ENCODE measurements at places on chromosomes 6 and 20.

GRCh38 chr6:47309291-47310130 is at the start of gene TNFRSF21:
Gene TNFRSF21 (minus strand): TSS chr6:47309905. CDS start chr6:47309511, 394 bp downstream.
- DNase-seq = peak; percentile 99

DNA sequence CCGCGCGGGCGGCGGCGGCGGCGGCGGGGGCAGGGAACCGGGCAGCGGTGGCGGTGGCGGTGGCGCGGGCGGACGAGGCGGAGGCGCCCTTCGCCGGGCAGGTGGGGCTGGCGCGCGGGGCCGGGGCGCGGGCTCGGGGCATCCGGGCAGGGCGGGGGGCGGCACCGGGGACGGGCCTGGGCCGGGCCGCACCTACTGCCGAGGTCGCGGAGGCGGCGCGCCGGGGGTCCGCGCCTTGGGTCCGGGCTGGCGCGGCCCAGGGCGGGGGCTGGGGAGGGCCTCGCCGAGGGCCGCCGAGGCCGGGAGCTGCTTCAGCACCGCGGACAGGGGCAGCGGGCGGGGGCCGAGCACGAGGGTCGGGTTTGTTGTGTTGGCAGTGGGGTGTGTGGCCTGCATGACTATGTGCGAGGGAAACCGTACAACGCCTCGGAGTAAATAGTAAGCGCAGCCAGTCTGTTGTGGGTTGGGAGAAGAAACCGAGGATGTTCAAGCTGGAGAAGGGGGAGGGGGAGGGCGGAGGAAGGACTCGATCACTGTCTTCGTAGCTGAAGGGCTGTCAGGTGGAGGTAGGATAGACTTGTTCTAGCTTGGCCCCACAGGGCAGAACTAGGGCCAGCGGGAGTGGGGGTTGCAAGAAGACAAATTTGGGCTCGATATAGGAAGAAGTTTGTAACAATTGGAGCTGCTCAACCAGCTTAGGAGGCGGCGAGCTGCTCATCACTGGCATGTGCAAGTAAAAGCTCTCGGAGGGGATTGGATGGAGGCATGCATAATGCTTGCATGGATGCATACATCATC is 593 bp downstream of the MMP24 start:
- peak; percentile 93 for DNase-seq

GRCh38 chr6:163419413-163420288 is 5.1 kb downstream of the QKI start:
- no peak for DNase-seq

DNA sequence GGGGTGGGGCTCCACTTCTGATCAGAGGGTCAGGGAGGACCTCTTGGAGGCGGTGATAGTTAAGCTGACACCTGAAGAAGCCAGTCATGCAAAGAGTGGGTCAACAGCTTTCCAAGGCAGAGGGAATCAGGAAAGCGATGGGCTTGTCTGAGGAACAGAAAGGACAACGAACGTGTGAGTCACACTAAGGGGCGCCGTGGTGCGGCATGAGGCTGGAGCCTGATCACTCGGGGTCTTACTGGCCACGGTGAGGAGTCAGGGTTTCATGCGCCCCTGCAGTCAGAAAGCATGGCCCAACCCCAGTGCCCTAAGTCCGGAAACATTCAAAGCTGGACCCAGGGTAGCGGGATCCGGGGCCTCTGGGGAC is 50.6 kb upstream of the SLC32A1 start:
- peak; percentile 27 for DNase-seq

DNA sequence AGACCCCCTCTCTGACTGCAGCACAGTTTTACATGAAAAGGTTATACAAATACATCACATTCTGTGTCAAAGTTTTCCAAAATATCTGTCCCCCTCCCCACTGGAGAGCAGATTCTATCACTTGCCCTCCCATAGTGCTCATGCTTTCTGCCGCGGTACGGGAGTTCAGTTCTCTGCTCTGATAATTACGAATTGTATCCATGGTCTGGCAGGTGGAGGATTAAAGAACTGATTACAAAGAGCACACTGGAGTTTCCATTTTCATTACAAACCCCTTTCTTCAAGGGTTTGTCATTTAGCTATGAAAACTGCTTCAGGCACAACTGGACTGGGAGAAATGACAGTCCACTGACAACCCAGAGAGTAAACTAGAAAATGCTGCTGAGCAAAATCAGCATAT is 166.0 kb downstream of the PDSS2 start:
- no peak for DNase-seq

GRCh38 chr20:13744352-13744751 is 40.4 kb downstream of the ESF1 start:
- DNase-seq = no peak

DNA sequence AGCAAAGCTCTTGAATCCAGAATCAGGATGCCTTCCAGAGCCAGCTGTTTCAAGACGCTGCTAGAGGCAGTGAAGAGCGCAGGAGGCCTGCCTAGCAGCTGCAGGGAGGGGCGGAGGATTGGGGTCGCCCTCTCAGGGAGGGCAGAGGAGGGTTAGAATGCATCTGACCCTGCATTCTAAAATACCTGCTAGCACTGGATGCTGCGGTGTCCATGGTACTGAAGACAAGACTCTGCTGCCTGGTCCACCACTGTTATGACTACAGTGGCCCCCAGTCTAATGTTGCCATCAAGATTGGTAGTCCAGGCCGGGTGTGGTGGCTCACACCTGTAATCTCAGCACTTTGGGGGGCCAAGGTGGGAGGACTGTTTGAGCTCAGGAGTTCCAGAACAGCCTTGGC is 193.7 kb upstream of the PROKR2 start:
- peak; percentile 89 for DNase-seq

GRCh38 chr6:35035481-35036030 is 105.6 kb downstream of the TCP11 start:
- DNase-seq = no peak

DNA sequence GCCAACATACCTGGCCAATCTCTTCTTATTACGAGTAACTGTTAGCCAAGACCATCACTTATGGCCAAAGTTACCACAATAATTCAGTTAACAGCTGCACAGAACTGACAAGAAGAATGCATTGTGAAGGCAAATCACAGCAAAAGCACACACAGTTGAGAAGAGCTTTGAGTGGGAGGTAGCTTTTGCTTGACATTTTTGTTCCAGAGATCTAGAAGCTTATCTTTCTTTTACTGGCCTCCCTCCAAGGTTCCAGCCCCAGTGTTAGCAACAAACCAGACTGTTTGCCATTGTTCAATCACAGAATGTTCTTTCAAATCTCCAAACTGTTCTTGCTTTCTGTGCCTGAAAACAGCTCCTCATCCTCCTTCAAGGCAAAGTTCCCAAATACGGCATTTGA is 35.9 kb upstream of the IRAK1BP1 start:
- no peak for DNase-seq

DNA sequence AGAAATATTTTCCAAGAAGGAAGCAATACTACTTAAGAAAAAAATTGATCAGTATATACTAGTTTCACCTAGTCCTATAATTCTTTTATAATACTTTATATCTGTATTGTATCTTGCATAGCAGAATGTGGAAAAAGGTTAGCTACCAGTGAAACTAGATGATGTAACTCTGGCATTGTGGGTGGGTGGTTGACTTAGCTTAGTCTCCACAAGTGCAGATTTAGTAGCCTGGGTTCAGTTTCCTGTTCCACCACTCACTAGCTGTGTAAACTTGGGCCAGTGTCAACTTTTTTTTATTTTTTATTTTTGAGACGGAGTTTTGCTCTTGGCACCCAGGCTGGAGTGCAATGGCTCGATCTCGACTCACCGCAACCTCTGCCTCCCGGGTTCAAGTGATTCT is 2.0 kb downstream of the MUC21 start:
- no peak for DNase-seq

DNA sequence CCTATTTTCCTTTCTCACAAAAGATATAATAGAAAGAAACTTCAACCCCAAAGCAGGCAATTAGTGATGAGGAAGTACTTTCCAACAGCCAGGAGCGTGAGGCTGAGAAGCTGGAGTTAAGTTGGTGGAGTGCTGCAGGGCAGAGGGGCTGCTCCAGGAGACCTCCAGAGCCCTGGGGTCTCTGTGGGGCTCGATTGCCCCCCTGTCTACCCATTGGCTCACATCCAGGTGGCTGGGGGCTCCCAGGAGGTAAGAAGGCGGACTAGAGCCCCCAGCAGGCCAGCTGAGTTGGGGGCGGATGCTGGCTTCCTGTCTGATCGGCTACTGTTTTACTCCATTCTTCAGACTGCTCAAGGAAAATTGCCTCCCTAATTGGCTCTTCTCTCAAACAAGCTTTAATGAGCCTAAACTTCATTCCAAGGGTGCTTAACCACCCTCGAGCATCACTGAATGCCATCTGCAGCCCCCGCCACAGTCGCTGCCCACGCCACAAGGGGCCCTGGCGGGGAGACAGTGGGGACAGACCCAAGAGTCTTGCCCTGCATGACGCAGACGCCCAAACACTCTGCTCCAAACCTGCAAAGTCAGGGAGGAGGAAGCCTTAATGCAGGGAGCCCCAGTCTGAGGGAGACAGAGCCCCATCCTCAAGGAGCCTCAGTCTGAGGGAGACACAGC is 78.6 kb downstream of the MDGA1 start:
- no peak for DNase-seq

GRCh38 chr6:158284007-158284875 is 28.0 kb upstream of the TULP4 start:
- DNase-seq = peak; percentile 23

- peak; percentile 11 for DNase-seq
These were observed 59.1 kb downstream of the MBOAT1 start for GRCh38 chr6:20153194-20153593.

DNA sequence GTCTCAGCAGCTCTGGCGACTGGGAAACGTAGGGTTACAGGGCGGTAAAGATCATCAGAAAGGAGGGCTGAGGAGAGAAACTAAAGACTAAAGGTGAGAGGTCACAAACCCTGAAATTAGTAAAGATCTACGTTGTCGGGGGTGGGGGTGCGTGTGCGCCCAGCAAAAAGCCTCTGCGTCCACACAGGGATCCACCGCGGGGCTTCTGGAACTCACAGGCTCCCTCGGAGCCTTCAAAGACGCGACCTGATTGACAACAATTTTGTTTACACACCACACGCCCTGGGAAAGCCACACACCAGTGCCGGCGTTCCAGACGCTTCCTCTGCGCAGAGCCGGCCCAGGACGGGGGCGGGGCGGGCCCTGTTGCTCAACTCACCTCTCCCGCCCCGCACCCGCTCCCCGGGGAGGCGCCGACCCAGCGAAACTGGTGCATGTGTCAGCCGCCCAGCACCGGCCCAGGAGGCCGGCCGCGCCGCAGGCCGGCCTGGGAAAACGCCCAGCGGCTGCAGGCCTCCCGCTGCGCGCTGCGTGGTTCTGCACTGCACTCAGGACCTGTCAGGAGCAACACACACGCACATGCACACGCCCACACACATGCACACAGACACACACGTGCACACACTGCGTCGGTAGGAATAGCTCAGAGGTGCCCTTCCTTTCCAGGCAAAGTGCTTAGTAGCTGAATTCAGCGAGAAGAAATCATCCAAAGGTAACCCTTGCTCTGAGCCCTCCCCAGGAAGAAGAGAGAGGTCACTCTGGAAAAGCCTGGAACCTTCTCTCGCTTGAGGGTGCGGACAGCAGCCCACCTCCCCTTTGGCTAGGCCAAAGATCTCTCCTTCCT is 57.2 kb upstream of the ARID1B start:
- DNase-seq = peak; percentile 21

- no peak for DNase-seq
These were observed 13.1 kb downstream of the PSMB9 start for GRCh38 chr6:32867022-32867477.

DNA sequence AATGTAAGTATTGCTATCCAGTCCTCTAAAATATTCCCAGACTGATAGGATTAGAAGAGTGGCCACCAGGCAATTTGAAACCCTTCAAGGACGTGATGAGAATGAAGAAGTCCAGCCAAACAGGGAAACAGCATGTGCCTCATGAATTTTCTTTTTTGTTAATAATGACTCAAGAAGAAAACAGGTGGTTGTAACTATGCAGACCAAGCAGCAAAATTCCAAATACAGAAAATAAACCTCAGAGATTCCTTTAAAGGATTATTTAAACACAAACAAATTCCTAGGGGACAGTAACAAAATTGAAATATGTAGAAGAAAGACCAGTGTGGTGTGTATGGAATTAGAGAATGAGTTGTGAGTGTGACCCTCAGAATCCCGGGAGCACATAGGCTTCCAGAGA is 239.2 kb downstream of the KCNQ5 start:
- no peak for DNase-seq

GRCh38 chr6:169839493-169839892 is 88.1 kb downstream of the ERMARD start:
- DNase-seq = no peak

DNA sequence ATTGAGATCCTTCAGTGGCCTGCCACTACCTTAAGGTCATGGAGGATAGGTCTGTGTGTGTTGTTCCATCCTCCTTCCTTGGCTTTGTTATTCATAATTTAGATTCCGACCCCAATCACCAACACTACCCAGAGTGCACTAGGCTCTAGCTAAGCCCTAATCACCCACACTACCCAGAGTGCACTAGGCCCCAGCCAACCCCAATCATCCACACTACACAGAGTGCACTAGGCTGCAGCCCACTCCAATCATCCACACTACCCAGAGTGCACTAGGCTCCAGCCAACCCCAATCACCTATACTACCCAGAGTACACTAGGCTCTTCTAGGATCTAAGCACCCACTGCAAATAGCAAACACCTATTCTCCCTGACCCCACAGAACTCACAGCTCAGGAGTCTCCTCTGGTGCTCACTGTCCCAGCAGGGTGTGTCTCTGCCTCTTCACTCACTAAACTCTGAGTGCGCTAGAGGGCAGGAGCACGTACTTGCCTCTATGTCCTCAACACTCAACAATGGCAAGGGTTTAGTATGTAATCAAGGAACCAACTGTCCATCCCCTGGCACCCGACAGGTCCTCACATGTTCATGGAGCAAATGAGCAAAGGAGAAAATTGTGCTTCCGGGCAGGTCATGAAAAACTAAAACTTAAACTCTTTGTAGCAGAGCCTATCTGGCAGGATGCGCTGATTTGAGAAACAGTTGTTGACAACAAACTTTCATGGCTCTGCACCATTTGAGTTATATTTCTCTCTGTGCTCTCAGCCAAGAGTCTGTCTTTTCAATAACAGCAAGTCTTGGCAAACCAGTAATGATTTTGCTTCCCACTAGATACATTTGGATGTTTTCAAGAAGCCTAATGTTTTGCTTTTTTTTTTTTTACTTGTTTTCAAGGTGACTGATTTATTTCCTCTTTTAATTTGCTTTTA is 54.3 kb downstream of the SLC22A23 start:
- no peak for DNase-seq

GRCh38 chr6:170452767-170453545 is 100.2 kb downstream of the PSMB1 start:
- DNase-seq = no peak

DNA sequence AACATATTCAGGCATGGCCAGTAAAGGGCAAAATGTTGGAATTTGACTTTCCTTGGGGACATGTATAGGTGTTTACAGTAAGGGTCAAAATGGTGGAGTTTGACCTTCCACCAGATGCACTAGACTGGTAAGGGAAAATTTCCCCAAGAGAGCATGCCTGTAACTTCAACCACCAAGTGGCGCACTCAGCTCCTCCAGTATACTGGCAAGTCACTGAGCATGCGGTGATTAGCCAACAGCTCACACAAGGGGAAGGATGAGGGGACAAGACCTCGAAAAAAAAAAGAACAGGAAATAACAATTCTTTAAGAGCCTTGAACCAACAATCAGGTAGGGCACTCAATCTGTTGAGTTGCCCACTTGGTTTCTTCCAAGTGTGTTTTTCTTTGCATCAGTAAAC is 140.9 kb downstream of the EYS start:
- no peak for DNase-seq

GRCh38 chr20:36098364-36098763 is 56.2 kb upstream of the EPB41L1 start:
- DNase-seq = no peak

- no peak for DNase-seq
These were observed 193.2 kb downstream of the TBC1D7 start for GRCh38 chr6:13135152-13135551.

- DNase-seq = peak; percentile 93
These were observed at the start of gene GNAS-AS1 for GRCh38 chr20:58850693-58851174. Gene GNAS-AS1 (minus strand): TSS chr20:58850902.
